Hippocampal formation (tissue), 2 donors: ENCODE measurements at places on chromosomes 3 and 15.

DNA sequence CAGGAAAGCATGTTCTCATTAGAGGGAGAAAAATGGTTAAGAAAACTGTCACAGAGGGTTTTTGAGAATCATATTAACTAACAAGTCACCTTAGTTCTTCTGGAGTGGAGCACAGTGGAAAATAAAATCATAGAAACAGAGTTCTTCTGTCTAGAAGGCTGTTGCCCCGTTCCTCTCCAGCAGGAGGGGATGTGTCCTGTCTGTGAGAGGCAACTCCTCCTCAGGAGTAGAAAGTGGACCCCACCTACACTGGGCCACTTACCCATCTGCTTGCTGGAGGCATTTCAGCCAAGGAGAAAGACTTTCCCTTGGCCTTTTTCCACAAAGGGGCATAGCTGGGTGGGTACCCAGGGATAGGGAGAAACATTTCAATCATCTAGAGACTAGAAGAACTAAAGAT is 106.6 kb downstream of the SSR3 start:
- DNase-seq = no peak

DNA sequence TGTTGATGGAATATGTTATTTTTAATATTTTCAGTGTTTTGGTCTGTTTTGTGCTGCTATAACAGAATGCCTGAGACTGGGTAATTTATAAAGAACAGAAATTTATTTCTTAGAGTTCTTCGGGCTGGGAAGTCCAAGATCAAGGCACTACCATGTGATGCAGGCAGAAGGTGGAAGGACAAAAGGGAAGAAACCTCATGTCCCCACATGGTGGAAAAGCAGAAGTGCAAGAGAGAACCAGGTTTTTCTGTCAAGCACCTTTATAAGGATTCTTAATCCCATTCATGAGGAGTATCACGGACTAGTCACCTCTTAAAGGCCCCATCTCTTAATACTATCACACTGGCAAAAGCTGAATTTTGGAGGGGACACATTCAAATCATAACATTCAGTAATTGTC is 57.9 kb upstream of the EPHB3 start:
- no peak for DNase-seq

GRCh38 chr3:46646700-46647099 is 34.4 kb downstream of the FAM240A start:
- DNase-seq = no peak

DNA sequence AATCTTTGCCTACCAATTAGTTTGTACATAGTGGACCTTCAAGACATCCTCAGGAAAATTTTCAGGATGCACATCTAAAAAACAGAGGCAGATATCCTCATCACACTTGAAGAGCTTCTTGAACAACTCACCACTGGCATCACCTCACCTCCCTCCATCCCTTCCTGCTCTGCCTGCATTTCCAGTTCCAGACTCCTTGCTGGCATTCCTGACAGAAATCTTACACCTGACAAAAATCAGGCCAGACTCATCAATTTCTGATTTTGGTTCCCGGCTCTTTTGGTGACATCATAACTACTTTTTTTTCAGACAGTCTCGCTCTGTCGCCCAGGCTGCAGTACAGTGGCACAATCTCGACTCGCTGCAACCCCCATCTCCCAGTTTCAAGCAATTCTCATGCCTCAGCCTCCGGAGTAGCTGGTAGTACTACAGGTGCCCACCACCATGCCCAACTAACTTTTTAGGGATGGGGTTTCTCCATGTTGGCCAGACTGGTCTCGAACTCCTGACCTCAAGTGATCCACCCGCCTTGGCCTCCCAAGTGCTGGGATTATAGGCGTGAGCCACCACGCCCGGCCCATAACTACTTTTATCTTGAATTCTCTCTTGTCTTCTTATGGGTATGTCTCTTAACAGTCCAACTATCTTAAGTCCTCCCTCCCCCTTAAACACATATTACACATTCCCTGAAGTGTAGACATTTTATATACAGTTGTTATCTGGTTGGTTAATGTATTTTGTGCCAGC is 216.6 kb upstream of the IL12A start:
- no peak for DNase-seq

GRCh38 chr15:78822514-78822913 is 11.2 kb upstream of the ADAMTS7 start:
- no peak for DNase-seq

GRCh38 chr3:185843126-185843525 is 18.3 kb upstream of the IGF2BP2 start:
- no peak for DNase-seq

- DNase-seq = no peak
Observed at GRCh38 chr3:25888892-25889524, 99.1 kb downstream of the OXSM start.

DNA sequence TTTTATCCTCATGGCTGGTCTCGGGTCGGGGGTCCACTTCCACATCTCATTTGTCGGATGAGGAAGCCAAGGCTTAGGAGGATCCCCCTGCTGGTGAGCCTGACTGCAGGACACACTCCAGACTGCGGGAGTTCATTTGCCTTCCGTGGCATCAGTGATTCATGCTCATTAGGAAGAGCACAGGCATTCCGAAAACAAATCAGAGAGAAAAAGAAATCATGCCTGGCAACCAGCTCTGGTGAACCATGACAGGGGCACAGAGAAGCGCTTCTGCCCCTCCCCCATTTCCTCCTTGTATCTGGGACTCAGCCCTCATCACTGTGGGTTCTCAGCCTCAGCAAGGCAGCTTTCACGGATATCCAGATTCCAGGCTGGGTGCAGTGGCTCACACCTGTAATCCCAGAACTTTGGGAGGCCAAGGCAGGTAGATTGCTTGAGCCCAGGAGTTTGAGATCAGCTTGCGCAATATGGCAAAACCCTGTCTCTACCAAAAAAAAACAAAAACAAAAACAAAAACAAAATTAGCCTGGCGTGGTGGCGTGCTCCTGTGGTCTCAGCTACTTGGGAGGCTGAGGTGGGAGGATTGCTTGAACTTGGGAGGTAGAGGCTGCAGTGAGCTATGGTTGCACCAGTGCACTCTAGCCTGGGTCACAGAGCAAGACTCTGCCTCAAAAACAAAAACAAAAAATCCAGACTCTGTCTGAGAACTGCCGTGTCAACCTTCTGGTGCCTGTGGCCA is 28.4 kb downstream of the IRAK2 start:
- no peak for DNase-seq

GRCh38 chr3:63386568-63386967 is 108.5 kb downstream of the SYNPR start:
- DNase-seq = no peak

DNA sequence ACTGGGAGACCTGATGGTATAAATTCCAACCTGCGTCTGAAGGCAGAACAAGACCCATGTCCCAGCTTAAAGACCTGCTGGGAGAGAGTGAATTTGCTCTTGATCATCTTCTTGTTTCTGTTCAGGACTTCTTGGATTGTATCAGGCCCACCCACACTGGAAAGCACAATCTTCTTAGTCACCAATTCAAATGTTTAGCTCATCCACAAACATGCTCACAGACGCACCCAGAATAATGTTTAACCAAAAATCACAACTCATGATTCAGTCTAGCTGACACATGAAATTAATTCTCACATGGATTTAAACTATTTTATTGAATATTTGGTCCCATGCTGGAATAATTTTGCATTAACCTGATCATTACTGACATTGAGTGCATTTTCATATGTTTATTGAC is 37.8 kb upstream of the GOLGA6L2 start:
- no peak for DNase-seq

DNA sequence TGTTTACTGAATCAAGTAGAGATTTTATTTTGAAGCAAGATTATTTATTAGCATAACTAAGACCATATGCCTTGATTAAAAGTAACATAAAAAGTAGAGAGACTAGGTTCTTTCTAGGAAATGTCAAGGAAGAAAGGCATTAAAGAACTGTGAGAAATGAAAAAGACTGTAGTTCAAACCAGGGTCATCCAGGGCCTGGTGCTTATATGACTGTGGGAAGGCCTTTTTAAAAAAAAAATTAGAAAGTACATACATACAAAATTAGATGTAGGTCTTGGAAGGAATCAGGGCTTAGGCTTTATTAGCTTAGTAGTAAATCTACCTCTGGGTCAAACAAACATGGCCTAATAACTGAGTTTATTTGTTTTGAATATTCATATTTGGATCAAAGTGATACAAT is 173.9 kb upstream of the TBL1XR1 start:
- no peak for DNase-seq

GRCh38 chr3:161409069-161409468 is 37.8 kb upstream of the SPTSSB start:
- peak; percentile 7 for DNase-seq
